Aorta (tissue), 5 donors: ENCODE measurements at places on chromosomes 5 and 9. TPM values are rescaled to one million over a fixed set of nuclear protein-coding genes. Genes with fewer than 3 reads are reported as not detected.

Gene FCN2
- polyA plus RNA-seq: not detected

Gene BRD3OS
- 5.8 TPM for polyA plus RNA-seq

Gene SAPCD2
- not detected for polyA plus RNA-seq

Gene EIF4E1B
- polyA plus RNA-seq: not detected

Gene SLC6A7
- polyA plus RNA-seq: 0.41 TPM

Gene GLRA1
- not detected for polyA plus RNA-seq

Gene SH3GL2
- 0.10 TPM for polyA plus RNA-seq

Gene SLC12A2
- 2.0 TPM for polyA plus RNA-seq

Gene GRM6
- polyA plus RNA-seq: not detected

Gene GABRB2
- polyA plus RNA-seq: 0.13 TPM

Gene KCNMB1
- polyA plus RNA-seq: 19.7 TPM

Gene PCDHB2
- polyA plus RNA-seq: 2.6 TPM

Gene RABGAP1
- 30.8 TPM for polyA plus RNA-seq

Gene CAMK4
- polyA plus RNA-seq: not detected

Gene FCN1
- 2.0 TPM for polyA plus RNA-seq
